ENCODE measurements at places on chromosomes 4 and X.

GRCh38 chr4:78737035-78737434 is 39.1 kb upstream of the BMP2K start:
- DNase-seq = no peak

DNA sequence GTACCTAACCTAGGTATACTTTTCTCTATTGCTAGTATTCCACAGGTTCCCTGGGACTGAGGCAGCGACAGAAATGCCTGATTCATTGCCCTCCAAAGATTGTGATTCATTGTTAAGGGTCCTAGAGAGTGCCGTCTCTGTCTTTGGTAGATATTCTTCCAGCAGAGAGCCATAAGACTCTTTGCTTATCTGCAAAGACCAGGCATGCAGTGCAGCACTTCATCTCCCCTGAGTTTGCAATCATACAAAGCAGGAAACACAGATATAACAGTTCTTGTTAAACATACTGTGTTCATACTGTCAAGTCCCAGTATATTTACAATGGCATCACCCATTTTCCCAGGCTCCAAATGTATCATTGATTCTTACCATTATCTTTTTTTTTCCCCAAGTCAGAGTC is 47.7 kb downstream of the KLF8 start:
- DNase-seq = no peak

GRCh38 chrX:89034679-89035078 is 287.7 kb downstream of the CPXCR1 start:
- DNase-seq = no peak

GRCh38 chrX:107710617-107711391 is 64.8 kb downstream of the TSC22D3 start:
- peak; percentile 93 for DNase-seq

DNA sequence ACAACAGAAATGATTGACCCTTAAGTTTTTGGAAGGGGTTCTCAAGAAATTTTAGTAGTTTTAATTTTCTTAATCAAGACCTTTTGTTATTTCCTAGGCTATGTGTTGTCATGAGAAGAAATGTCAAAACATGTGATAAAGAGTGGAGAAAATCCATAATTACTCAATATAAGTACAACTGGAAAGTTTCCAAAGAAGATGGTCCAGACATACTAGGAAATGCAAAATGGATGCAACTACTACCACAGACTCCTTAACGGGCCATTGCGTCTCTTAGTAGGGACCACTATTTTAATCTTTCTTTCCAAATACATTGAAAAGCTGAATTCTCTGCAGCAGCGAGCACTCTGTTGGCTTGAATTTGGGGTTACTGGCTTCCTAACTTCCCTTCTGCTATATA is 148.8 kb downstream of the NWD2 start:
- DNase-seq = no peak

DNA sequence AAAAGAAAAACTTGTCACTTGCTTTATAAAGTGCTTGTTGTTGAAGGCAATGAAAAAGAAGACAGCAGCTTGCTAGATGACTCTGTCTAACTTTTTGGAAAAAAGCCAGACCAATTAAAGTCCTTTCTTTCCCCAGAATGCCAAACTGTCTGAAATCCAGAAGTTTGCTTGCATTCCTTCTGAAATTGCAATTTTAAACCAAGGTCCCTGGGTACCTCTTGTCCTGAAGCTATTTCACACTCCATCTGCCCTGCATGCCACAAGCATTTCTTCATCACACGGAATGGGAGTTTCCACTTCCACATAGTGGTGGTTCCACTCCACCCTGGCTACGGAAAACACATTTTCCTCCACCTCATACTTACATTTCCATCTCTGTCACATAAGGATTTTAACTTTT is 101.0 kb downstream of the PAPSS1 start:
- DNase-seq = peak; percentile 96

DNA sequence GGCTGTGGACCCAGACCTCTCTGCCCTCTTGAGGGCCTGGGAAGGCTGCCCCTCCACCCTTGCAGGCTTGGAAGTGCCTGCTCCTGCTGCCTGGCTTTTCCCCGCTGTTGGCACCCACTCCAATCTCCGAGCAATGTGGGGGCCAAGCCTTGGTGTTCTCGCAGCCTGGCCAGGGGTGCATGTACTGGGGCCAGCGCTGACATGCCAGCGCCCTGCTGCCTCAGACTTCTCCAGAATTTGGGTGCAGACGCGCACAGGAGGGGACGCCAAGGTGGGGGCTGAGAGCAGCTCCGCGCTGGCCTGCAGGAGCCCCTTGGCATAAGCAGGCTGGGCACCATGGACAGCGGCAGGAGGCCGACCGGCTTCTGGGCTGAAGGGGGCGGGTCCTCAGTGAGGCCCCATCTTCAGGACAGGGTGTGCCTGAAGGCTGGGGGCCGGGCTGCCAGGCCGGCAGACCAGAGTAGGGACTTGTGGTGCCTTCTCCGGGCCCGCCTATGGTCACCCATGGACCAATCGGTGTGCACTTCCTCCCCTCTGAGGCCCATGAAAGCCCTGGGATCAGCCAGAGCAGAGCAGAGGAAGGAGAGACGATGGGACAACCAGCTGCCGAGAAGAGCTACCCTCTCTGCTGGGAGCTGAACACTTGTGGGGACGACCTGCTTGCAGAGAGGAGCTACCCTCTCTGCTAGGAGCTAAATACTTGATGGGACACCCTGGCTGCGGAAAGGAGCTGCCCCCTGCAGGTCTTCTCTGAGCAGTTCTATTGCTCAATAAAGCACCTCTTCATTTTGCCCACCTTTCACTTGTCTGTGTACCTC is 118.3 kb downstream of the DNAAF6 start:
- peak; percentile 15 for DNase-seq

GRCh38 chr4:16752150-16752549 is 146.3 kb downstream of the LDB2 start:
- no peak for DNase-seq

DNA sequence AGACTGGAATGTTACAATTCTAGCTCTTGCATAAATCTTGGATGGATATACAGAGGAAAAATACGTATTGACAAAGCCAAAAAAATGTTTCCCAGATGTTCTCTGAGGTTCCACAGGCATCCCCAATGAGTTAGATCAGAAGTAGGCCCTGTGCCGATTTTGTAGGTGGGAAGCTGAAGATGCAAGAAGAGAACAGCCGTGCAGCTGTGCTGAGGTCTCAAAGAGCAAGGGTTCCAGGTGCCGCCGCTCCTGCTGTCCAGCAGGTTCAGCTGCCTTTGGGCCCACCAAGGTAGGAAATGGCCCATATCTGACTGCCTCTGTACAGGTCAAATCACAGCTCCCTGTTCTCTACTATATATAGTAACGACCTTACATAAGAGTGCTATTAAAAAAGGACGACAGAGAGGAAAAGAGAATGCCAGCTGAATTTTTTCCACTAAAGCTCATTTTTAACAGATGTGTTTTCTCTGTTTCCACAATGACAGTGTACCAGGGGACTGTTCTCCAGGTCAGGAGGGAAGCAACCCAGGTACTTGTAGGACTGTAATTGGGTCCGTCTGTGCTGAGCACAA is 155.6 kb downstream of the CBR4 start:
- no peak for DNase-seq

DNA sequence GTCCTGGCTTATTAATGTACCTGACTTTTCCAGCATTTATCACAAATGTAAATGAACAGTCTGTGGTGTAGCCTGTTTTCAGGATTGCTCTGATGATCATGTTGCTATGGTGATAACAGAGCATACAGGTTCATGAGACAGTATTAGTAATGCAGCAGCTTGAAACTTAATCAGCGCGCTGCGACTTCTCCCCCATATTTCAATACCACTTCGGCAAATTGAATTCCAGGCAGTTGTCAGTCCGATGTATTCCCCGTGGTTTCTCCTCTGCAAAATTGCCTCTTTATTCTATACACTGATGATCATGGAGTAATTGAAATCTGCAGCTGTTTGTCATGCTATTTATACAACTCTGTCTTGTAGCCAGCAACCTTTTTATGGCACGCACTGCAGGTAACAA is 239.3 kb downstream of the C4orf33 start:
- no peak for DNase-seq

- DNase-seq = no peak
Measured at GRCh38 chr4:42927946-42928345, 35.4 kb downstream of the GRXCR1 start.

GRCh38 chr4:112775801-112776200 is 138.9 kb downstream of the LARP7 start:
- no peak for DNase-seq

DNA sequence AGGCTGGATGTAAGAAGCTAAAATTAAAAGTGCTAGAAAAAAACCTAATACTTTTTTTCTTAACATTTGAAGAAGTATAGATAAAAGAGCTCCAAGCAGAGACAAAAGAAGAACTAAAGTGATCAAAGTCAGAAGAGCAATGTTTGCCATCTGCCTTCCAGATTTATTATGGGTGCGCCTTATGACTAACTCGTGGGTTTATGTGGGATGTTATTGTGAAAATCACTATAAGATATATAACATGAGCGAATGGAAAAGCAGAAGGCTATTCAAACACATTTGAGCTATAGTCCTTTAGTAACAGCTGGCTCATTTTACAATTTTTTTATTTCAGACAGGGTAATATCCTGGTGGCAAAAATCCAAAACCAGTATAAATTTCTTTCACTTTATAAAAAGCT is 1040.7 kb downstream of the RAPGEF2 start:
- no peak for DNase-seq

- peak; percentile 55 for DNase-seq
Measured at GRCh38 chrX:136880003-136880451, 498 bp downstream of the RBMX start.

- DNase-seq = no peak
Measured at GRCh38 chrX:112612558-112612957, 67.2 kb downstream of the LHFPL1 start.

DNA sequence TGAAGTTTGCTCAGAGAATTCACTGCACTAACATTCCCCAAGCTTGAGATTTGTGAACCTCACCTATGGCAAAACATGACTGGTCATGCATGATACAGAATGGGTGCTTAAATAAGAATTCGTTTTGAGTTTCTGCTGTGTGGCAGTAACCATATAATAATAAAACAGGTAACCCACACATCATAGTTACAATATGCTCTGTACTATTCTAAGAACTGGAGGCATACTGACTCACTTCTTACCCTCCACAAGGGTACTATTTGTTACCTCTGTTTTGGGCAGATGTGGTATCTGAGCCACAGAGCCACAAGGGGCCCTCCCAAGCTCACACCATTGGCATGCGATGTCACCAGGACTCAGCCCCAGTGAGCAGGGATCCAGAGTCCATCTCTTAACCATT is 17.6 kb downstream of the SLC2A9 start:
- no peak for DNase-seq

- DNase-seq = no peak
Measured at GRCh38 chr4:28075401-28075956, 1214.8 kb downstream of the STIM2 start.

- DNase-seq = peak; percentile 21
Measured at GRCh38 chrX:39577985-39578869, 519.5 kb downstream of the BCOR start.

- DNase-seq = no peak
Measured at GRCh38 chr4:124666496-124666895, 46.0 kb downstream of the ANKRD50 start.

GRCh38 chr4:59671037-59671436 is 1529.1 kb upstream of the ADGRL3 start:
- no peak for DNase-seq

DNA sequence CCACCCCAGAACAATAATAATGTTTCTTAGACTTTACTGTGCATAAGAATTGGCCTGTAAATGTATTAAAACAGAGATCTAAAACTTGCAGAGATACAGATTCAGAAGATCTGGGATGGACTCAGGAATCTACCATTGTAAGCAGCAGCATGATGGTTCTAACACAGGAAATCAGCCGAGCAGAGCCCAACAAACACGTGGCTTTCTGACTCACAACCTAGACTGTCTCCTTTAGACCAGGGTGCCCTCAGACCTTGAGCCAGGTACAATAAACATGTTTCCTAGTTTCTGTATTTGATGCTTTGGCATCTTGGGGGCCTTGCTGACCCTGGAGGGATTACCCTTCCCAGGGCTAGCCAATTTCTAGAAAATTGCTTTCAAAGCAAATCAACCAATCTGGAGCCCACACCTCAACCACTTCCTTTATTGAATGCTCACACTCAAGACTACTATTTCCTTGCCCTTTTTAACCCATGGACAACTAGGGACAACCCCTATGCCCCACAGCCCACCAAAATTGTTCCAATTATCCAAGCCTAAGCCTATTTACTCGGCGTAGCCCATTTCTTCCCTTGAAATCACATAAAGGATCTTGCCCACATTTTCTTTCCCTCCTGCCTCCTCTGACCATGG is 80.5 kb downstream of the TBC1D9 start:
- no peak for DNase-seq

DNA sequence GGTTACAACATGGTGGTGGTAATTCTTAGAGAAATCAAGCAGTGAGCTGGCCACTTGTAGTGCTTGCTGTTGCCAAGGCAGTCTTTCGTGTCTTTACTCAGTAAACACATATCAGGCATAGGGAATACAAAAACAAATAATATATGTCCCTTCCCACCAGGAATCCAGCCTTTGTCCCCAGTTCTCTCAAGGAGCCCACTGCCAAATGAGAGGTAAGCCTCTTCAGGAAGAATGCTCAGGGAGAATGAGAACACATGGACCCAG is 421 bp upstream of the PLAC1 start:
- no peak for DNase-seq

- peak; percentile 52 for DNase-seq
Measured at GRCh38 chr4:82899374-82900065, 1.0 kb upstream of the THAP9 start.

- DNase-seq = no peak
Measured at GRCh38 chr4:176886135-176886534, 93.4 kb upstream of the VEGFC start.

- DNase-seq = no peak
Measured at GRCh38 chrX:152641256-152641875, 3.7 kb downstream of the GABRQ start.

DNA sequence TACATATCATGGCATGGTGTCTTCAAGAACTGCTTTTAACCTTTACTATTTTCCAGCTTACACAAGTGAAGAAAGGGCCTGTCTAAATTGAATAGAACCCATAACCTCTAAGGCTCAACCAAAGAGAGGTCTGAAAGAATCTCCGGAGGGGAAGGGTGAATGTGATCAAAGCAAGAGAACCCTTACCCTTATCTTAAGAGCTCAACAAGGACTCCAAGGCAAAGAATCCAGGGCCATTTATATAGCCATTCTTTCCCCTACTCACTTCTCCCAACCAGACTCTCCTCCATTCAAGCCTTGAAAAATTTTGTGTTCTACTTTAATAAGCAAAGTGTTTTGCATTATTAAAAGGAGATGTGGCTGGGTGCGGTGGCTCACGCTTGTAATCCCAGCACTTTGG is 118.7 kb downstream of the SH3RF1 start:
- DNase-seq = no peak

GRCh38 chrX:110327336-110327735 is 9.5 kb upstream of the AMMECR1 start:
- DNase-seq = no peak

GRCh38 chr4:92636038-92636806 is 332.5 kb downstream of the GRID2 start:
- no peak for DNase-seq
